ENCODE measurements at places on chromosomes 16 and 17.

DNA sequence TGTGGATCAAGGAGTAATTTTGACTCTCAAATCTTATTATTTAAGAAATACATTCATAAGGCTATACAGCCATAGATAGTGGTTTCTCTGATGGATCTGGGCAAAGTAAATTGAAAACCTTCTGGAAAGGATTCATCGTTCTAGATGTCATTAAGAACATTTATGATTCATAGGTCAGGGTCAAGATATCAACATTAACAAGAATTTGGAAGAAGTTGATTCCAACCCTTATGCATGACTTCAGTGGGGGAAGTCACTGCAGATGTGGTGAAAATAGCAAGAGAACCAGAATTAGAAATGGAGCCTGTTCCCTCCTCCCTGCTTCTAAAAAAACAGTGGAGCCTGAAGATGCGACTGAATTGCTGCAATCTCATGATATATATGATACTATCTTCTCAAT lies 36.6 kb upstream of the HNF1B start:
- no peak for DNase-seq

DNA sequence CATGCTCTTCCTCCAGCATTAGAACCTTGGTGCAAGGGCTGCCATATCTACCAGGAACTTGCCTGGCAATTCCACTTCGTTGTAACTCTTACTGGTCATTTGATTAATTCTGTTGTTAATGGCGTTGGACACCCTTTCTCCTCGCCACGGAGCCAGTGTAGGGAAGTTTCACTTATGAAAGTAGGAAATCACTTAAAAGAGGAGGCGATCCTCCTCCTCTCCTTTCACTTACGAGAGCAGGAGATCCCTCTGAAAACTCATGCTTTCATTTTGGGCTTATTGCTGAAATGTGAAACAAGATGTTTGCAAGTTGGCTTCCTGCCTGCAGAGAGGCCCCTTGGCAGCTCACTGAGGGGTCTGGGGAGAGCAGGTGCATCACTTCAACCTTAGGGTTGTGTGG lies 226.0 kb downstream of the SNX29 start:
- DNase-seq: no peak

DNA sequence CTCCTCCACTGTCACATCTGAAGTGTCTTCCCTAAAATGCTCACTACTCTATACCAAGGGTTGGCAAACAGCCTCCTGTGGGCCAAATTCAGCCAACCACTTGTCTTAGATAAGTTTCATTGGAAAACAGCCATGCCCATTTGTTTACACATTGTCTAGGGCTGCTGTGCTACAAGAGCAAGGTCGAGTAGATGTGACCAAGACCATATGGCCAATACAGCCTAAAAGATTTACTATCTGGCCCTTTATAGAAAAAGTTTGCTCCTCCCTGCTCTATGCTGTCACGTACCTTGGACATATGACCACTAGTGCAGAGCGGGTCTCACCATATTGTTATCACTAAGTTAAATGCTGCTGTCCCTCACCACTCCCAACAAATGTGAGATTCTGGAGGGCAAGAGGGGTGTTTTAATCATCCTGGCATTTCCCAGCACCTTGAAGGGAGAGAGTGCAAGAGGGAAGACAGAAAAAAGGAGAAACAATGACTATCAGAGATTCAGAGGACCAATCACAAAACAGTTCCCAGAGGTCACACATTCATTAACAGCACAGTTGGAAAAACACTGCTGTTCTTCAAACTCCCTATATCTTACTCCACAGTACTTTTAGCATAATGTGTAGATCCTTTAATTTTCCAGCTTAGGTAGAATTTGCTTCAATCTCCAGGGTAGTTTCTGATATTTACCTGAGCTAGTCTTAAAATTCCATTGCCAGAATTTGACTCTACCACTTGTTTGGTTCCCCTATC lies 13.2 kb downstream of the LSM12 start:
- no peak for DNase-seq

GRCh38 chr17:37220607-37220953 lies 155.2 kb upstream of the C17orf78 start:
- peak; percentile 1 for DNase-seq

GRCh38 chr17:52751051-52751450 lies 592.5 kb upstream of the CA10 start:
- no peak for DNase-seq

DNA sequence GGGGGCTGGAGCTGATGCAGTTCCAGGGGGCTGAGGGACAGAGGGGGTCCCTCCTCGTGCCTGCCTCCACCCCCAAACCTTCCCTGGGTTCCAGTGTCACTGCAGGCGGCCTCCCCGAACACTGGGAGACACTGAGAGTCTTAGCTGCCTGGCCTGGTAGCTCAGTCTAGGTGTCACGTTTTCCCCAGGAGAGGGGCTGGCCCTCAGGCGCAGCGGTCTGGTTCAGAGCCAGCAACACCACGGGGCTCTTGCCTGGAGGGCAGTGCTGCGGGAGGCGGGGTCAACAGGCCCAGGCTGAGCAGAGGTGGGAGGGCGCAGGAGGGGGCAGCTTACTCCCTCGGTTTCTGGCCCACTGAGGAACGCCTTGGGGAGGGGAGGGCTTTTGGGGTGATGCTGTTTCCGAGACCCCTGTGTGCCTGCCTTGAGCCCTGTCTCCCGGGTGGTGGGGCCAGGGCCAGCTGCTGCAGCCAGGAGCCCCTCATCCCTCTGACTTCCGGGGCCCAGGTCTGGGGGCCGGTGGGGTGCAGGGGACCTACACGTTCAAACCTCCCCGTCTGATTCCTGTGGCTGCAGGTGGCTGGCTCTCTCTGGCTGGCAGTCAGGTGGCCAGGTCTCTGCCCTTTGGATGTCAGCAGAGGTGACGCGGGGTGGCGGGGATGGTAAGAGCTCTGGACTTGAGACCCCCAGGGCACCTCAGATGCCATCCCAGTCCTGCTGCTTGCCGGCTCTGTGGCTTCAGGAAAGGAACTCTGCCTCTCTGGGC lies 89.3 kb upstream of the GSE1 start:
- DNase-seq: no peak

DNA sequence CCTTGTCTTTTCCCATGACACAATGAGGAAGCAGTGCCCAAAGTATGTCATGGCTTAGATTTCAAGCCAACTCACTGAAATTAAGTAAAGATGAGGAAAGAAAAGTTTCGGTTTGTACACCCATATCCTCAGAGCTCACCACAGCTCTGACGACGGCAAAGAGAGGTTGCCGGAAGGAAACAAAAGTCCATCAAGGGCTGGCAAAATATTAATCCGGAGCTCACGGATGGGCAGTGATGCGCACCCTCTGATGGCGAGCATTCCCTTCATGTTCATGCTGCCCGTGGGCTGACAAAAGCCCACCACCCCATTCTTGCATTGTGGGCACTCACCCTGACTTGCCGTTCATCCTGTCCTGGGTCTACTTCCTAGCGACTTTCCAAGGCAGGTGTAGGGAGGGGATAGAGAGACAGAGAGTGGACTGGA lies 103.1 kb downstream of the SOX9 start:
- DNase-seq: peak; percentile 20

GRCh38 chr16:50932348-50932935 lies 190.6 kb downstream of the CYLD start:
- peak; percentile 76 for DNase-seq

GRCh38 chr17:8226536-8227237 lies 16.3 kb upstream of the AURKB start:
- peak; percentile 90 for DNase-seq
